Muscle of leg (tissue), 16 donors: ENCODE measurements at places on chromosomes 1 and 21.
A peak's percentile ranks its signal among the peaks of the same experiment; 100 is the strongest.

DNA sequence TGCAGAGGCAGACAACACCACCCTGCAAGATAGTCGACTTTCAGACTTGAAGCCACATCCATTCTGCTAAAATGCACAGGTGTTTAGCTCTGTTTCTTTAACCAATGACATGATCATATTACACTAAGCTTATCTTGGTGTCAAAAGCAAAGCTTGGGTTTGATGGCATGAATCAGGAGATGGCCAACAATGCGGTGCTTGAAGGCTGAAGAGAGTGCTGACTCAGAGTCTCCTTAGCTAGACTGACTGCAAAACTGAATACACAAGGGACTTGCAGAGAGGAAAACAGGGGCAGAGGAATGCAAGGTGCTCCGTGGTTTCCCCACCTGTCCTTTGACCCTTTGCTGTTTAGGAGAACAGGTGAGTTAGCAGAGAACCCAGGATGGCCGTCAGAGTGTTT, 262.6 kb downstream of the SIPA1L2 start:
- no peak for DNase-seq

DNA sequence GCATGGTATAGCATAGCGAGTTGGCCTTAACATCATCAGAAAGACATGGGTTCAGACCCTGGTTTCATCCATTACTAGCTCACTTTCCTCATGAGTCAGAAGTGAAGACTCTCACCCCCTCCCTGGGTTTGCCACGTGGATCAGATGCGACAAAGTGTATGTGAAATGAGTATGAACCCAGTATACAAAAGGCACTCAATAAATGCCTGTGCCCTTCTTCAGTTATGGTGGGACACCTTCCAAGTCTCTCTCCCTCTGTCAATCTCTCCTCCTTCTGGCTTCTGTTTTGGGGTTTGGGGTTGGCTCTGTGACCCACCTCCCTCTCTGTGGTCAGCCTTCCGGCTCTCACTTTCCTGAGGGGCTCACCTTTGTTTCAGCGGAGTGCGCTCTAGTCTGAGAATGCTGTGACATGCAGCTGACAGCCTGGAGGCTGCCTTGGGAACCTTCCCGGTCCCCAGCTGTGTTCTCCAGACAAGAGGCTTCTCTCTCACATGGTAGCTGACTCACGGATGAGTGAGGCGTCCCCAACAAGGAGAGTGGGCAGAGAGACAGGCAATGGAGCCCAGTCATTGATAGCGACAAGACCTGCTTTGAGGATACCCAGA, 155.0 kb upstream of the EDN2 start:
- peak; percentile 52 for DNase-seq

DNA sequence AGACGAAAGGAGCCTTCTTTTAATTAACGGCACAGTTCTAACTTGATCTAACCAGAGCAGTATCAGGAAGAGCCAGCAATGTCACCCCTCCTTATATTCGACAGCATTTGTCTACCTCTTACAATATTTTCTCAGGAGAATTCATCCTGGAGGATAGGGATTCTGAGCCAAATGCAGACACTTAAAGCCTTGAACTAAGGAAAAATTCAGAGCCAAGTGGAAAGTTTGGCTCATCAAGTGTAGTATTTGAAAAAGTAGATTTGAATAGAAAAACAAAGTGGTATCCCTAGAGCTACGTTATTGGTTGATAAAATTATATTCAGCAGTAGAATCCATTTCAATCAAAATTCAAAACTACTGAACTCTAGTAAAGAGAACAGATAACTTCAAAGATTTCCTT, 732.0 kb upstream of the ADGRL2 start:
- DNase-seq = peak; percentile 80

- no peak for DNase-seq
Observed at GRCh38 chr1:108007531-108007930, 42.6 kb upstream of the VAV3 start.

GRCh38 chr1:193335806-193336428, 149.5 kb upstream of the B3GALT2 start:
- peak; percentile 70 for DNase-seq

GRCh38 chr1:162062542-162063015, 6.9 kb upstream of the NOS1AP start:
- DNase-seq = peak; percentile 21

GRCh38 chr1:63668298-63668697, 75.1 kb downstream of the PGM1 start:
- no peak for DNase-seq

- DNase-seq = no peak
Observed at GRCh38 chr1:14189381-14189780, 409.1 kb upstream of the KAZN start.

DNA sequence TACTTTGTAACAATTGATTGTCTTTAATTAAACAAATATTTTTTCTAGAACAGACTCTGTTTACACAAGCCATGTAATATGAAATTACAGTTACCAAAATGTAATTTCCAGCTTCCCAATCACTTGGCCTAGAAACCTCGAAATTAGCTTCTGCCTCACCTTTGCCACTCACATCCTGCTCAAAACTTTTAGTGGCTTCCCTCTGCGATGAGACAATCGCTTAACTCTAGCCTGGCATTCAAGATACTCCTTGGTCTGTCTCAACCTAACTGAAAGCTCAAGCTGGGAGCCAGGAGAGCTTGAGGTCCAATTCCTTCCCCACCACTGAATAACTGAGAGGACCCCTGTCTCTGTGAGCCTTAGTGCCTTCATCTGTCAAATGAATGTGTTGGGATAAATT, 42.8 kb downstream of the GFI1 start:
- DNase-seq = no peak

- no peak for DNase-seq
Observed at GRCh38 chr1:217004776-217005436, 281.7 kb upstream of the ESRRG start.

GRCh38 chr1:14568716-14569355, 29.6 kb upstream of the KAZN start:
- no peak for DNase-seq

GRCh38 chr1:111596499-111596898, 23.1 kb upstream of the RAP1A start:
- DNase-seq = no peak

DNA sequence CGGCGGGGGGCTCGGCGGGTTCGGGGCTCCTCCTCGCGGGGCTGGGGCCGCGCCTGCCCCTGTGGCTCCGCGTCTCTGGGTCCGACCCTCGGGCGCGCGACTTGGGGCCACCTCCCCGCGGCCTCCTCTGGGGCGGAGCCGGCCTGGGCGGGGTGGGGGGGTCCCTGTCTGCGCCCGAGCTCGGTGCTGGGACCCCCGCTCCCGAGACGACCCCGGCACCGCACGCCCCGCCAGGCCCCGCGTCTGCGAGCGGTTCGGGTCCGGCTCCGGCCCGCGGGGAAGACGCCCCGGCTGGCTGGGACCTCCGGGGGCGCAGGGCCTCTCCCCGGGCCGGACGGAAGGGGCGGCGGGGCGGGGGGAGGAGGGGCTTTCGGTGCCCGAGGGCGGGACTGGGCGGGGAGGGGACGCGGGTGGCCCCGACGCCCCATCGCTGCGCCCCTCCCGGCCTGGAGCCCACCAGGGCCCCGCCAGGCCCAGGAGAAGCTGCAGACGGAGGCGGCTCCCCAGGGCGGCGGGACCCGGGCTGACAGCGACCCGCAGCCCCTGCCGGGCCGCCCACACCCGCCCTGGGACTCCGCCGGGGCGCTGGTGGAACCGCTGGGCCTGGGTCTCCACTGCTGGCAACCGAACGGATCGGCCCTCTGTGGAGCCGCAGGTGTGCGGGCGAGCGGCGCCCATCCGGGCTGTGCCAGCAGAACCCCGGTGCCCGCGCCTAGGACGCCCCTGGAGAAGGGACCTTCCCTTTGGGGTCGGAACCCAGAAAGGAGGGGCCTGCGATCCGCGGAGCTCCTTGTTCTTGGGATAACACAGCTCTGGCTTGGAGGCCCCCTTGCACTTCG, 610 bp downstream of the COL6A2 start:
- DNase-seq = peak; percentile 61

DNA sequence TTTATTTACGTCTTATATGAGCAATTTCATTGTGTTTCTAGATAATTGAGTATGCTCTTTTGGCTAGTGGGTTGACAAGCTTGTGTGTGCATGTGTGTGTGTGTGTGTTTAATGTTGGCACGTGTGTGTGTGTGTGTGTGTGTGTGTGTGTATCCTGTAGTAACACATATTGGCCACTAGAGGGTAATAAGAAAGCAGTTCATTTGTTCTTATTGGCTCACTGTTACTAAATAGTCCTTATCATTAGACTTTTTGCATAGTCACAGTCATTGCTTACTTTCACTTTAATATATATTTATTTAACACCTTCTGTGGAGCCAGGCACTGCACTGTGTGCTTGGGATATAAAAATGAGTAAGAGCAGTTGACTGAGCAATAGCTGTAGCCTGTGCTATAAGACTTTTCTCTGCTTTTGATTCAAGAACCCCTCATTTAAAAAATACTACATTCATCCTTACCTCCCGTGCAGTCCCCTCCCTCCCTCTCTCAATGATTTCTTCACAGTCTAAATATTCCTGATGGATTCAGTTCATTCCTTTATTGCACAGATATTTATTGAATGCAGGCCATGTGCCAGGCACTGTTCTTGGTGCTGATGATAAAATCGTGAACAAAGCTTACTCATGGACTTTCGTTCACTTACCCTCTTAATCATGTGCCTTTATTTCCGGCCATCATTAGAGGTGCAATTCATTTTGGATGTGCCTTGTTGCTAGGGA, 96.7 kb downstream of the DYRK1A start:
- peak; percentile 43 for DNase-seq

DNA sequence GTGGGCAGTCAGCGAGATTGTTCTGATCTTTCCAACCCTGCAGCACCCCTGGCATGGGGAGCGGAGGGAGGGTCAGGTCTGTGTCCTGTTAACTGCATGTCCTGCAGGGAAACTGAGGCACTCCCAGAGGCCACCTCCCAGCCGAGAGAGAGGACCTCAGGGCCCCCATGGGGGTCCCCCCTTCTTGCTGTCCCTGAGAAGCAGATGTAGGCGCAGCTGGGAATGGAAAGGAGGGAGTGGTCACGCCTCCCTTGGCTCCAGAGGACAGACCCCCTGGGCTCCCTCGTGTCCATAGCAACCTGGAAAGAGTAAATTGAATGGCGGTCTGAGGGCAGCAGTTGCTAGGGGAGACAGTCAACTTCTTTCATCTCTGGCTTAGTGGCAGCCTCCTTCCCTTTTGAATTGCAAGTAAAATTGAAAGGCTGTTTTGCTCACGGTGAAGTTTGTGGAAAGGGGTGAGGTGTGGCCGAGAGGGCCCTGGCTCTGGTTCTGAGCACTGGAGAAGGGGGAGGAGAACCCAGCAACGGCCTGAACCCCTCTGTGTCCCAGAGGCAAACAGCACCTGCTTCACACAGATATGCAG, 4.9 kb downstream of the CROCC start:
- peak; percentile 57 for DNase-seq

GRCh38 chr1:94481473-94481933, 60.1 kb downstream of the F3 start:
- peak; percentile 69 for DNase-seq

GRCh38 chr1:106747791-106748190, 308.7 kb upstream of the PRMT6 start:
- DNase-seq = no peak

DNA sequence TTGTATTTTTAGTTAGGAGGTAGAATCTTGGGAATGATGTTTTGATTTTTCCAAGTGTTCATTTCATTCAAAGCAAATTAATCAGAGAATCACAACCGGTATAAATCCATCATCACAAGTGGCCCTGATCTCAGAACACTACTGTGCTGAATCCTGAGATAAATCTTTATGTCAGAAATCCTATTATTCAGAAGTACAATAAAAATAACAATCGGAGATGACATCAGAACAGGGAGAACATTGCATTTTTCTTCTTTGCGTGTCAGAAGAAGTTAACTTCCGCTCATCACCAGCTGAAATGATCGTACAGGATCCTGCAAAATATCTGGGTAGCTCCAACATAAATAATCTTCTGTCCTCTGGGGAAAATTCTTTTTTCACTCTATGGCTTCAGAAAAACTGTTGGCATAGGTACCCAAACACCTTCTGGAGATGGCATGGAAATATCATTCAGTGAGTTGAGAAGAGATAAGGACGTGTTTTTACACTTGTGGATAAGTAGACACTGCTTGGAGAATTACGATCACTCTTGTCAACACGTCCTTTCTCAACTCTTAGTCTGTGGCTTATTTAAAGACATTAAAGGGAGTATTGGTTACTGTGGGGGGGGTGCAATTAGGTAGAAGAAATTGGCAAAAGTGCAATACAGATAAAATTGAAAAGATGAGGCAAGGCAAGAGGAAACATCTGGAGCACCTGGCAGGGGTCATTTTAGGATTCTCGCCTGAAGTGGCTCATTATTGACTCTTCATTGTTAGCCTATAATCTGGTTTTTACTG, 46.9 kb upstream of the SMYD2 start:
- DNase-seq = no peak

- no peak for DNase-seq
Observed at GRCh38 chr1:89610457-89611011, 22.4 kb upstream of the LRRC8C start.

DNA sequence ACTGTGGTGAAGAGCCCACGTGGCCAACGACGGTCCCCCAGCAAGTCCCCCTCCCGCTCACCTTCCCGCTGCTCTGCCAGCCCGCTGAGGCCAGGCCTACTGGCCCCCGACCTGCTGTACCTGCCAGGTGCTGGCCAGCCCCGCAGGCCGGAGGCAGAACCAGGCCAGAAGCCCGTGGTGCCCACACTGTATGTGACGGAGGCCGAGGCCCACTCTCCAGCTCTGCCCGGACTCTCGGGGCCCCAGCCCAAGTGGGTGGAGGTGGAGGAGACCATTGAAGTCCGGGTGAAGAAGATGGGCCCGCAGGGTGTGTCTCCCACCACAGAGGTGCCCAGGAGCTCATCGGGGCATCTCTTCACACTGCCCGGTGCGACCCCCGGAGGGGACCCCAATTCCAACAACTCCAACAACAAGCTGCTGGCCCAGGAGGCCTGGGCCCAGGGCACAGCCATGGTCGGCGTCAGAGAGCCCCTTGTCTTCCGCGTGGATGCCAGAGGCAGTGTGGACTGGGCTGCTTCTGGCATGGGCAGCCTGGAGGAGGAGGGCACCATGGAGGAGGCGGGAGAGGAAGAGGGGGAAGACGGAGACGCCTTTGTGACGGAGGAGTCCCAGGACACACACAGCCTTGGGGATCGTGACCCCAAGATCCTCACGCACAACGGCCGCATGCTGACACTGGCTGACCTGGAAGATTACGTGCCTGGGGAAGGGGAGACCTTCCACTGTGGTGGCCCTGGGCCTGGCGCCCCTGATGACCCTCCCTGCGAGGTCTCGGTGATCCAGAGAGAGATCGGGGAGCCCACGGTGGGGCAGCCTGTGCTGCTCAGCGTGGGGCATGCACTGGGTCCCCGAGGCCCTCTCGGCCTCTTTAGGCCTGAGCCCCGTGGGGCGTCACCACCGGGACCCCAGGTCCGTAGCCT, 46.8 kb downstream of the TRIM11 start:
- DNase-seq = no peak

GRCh38 chr1:43861988-43862735, 71.4 kb upstream of the ARTN start:
- peak; percentile 71 for DNase-seq
